Stimulated activated CD4-positive, alpha-beta T cell treated with anti-CD3 and anti-CD28 coated beads, TNF-alpha, amount 100 ng/mL, for 1 hour (primary cell): ENCODE measurements at places on chromosomes 12 and 14.

DNA sequence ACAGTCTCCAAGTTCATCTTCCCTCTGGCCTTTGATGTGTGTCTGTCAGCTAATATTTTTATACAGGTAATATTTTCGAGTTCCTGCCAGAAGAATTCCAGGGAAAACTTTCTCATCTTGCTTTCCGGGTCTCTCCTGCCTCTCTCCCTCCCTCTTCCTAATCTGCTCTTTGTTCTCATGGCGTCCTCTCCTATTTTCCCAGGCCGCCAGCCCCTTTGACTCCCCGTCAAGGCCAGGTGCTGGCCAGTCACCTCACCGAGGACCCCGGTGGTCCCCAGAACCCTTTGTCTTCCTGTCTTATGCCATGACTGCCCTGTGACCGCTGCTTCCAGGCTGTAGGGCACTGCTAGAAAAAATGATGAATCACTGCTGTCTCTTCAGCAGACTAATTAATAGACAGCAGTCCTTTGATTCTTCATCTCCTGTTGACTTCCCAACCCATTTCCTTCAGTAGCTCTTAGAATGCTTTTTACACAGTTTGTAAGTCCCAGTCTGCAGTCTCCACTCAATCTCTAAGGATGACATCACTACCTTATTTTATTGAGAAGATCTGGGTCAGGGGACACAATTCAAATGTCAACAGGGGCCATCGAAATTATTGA is 40.7 kb downstream of the PPFIBP1 start:
- no peak for DNase-seq

- no peak for DNase-seq
These were observed 1072.8 kb downstream of the TMEM121 start for GRCh38 chr14:106599209-106599608.

GRCh38 chr12:107622001-107622400 is 63.6 kb upstream of the PWP1 start:
- no peak for DNase-seq

DNA sequence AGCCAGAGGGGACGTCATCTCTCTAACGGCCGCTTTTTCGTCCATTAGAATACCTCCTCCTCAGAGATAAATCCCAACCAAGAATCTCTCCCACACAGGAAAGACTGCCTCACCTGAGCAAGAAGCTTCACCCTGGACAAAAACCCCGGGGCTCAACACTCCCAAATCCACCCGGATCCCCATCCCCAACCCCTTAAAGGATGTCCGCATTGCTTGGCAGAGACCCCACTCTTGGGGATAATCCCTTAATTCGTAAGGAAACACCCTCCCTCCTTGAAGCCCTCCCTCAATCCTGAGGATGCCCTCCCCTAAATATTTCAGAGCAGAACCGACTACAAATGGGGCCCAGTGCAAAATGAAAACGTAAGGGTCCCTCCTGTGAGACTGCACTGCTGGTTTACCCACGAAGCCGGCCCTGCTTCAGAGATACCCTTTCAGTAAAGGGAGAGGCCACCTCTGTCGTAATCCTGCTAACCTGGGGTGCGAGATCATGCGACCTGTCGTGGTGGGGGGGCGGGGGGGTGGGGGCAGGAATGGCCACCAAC is 655 bp upstream of the DYNLL1 start:
- DNase-seq: no peak

- no peak for DNase-seq
These were observed 48.4 kb downstream of the CACNA2D4 start for GRCh38 chr12:1870086-1870485.

- DNase-seq: no peak
These were observed 31.4 kb downstream of the MVK start for GRCh38 chr12:109605016-109605415.

- no peak for DNase-seq
These were observed 38.8 kb downstream of the SYNE3 start for GRCh38 chr14:95477411-95478269.

DNA sequence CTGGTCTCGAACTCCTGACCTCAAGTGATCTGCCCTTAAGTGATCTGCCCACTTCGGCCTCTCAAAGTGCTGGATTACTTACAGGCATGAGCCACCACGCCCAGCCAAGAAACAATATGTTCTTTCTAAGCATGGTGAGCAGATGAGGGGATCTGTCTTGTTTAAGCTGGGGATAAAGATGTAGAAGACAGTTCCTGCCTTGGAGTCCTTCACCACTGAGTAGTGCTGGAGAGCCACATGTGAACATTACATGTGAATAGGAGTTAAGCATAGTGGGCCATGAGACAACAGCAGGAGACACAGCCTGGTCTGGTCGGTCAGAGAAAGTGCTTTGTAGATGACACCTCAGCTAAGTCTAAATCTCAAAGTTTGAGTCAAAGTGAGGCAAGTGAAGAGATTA is 26.0 kb downstream of the TMBIM6 start:
- DNase-seq: no peak

- DNase-seq: no peak
These were observed 164.3 kb upstream of the PDZRN4 start for GRCh38 chr12:41023836-41024235.

DNA sequence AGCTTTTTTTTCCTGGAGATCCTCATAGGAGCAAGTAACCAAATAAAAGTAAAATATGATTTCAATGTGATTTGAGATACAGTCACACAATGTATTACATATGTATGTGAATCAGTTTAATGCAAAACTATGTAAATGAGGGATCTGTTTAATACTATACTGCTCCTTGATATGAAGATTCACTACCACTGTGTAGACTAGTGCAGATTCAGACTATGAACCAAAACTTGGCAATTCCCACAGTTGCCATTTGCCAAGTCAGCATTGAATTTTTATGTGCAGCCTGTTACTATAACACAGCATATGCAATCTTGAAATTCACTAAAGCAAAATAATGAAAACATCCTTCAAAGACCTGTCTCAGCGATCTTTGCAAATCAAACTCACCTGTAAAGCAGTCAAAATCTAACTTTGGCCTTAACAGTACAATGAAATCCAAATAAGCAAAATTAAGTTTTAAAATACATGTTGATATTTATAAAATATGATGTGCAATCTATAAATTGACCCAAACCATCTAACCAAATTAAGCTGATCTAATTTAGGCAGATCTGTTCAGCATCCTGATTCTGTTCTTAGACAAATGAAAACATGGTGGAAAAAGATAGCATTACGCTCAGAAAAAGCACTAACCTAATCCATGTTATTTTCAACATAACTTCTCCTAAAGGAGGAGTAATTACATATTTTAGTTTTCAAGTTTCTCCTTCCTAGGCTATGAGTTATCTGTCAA is 25.5 kb upstream of the LMNTD1 start:
- no peak for DNase-seq

- no peak for DNase-seq
These were observed 127.2 kb upstream of the RGS6 start for GRCh38 chr14:71804992-71805391.

GRCh38 chr14:81710232-81710845 is 176.7 kb upstream of the SEL1L start:
- no peak for DNase-seq

GRCh38 chr12:109677279-109677691 is 36.3 kb upstream of the FAM222A start:
- DNase-seq: no peak

- no peak for DNase-seq
These were observed 102.3 kb downstream of the SLC25A47 start for GRCh38 chr14:100425429-100425827.

DNA sequence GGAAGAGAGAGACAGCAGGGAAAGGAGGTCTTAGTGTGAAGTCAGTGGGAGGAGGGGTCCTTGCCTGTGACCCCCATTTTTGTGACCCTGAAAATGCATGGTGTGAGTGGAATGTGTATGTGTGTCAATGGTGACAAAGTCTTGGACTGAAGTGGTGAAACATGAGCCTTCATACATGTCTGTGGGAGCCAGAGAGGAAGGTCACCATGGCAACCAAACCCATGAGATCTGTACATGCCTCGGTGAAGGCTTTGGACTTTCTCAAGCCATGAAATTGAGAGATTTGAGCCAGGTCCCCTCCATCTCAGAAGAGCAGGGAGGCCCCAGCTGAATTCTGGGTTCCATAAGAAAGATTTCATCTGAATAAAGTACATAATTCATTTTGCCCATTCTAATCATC is 108.7 kb downstream of the TTC8 start:
- no peak for DNase-seq

- no peak for DNase-seq
These were observed 61.5 kb downstream of the SPATS2 start for GRCh38 chr12:49428793-49429192.

DNA sequence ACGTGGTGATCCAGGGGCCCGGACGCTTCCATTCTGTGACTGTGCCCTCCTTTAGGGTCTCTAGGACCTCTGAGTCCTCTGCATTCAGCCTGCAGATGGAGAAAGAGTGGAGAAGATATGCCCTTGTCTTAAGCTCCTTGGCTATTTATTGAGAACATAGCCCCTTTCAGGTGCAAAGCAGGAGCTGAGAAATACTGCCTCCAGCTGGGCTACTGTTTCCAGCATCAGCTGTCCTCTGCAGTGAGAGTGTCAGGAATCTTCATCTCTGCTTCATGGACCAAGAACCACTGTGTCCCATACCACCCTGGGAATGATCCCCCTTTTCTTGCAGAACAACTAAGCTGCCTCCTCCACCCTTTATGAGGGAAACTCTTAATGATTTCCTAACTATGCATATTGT is 47.8 kb upstream of the CEP83 start:
- no peak for DNase-seq

- DNase-seq: no peak
These were observed 38.5 kb upstream of the KCNK13 start for GRCh38 chr14:90023176-90023896.

DNA sequence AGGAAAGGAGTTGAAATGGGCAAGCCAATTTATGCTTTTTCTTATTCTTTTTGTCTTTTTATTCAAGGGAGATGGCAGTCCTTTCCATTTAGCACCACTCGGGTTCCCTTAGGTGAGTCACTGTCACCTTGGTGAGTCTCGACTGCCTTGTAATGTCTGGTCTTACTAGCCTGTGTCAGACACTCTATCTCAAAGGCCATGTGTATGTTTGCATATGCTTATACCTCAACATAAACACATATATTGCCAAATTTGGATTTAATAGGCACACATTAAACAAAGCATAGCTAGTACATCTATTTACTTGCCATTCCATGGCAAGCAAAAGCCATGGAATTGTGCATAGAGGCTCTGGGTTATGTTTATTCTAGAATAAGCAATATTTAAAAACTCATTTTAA is 624.9 kb upstream of the FOXG1 start:
- DNase-seq: no peak

DNA sequence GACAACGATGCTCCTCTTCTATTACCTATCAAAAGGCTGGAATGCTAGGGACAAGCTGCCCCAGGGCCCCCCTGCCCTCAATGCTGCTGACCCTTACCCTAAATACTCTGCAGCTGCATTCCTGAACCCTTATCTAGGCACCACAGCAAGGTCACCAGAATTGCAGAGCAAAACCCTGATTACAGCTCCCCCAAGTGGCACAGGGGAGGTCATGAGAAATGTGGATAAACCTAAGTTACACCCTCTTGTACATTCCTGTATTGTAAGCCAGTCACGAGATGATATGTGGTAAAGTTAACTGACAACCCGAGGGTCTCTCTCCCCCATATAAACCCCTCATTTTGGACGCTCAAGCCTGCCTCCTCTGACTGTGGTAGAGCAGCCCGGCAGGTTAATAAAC is 411.8 kb upstream of the STXBP6 start:
- no peak for DNase-seq

DNA sequence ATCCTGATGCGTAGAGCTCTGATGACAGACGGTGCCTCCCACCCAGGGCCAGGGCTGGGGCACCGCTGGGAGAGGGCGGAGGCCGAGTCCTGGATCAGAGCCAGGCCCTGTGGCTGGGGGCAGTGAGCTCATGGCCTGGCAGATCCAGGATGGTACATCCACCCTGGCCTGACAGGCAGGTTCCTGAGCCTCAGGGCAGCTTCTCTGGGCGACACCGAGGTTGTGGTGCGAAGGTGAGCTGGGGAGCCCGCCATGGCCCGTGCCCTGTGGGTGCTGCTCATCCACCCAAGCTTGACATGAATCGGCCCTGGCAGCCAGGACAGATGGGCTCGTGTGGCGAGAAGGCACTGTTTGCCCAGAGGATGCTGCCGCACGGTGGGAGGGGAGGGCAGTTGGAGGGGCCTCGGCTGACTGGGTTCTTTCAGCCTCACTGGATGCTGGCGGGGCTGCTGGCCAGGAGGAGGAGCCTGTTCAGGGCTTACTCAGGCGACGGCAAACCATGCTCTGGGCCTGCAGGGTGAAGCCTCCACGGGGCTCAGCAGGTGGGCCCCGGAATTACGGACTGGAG is 16.6 kb downstream of the LRTM2 start:
- DNase-seq: no peak

DNA sequence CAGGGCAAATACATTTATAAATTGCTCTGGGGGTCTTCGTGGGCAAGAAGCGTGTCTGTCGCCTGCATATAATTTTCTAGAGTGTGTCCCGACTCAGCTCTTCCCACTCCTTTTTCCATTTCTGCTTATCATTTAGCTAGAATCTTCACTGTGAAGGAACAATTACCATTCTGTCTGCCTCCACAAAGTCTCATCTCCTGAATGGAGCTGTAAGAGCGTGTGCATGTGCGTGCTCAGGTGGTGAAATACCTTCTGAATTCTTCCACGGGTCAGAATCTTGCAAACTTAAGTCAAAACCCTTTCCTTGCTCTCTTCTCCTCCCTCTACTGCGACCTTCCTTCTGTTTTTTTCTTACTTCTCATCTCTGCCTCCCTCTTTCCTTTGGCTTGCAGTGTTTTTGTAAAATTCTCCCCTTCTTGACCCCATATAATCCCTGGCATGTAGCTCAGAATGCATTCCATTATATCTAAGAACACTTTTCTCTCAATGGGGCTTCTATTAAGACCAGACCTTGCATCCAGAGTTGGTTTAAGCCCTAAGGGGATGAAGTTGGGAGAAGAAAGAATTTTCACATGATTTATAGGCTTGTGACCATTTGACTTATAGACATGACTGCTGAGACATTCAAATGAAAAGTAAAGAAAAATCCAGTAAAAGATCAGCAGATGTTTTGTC is 25.0 kb upstream of the GSG1 start:
- DNase-seq: no peak

- no peak for DNase-seq
These were observed 30.8 kb upstream of the TBC1D30 start for GRCh38 chr12:64793610-64794009.

- DNase-seq: no peak
These were observed 9.3 kb upstream of the C12orf43 start for GRCh38 chr12:121025442-121026226.
